ENCODE measurements at places on chromosomes 16 and 17. TPM values are rescaled to one million over a fixed set of nuclear protein-coding genes. Genes with fewer than 3 reads are reported as not detected.

The UMOD gene
- total RNA-seq: not detected

The YBX2 gene
- total RNA-seq: 0.17 TPM

The B3GNT9 gene
- total RNA-seq: 22.0 TPM

The ZG16 gene
- total RNA-seq: not detected

The CHST5 gene
- 0.21 TPM for total RNA-seq

The HOXB4 gene
- 0.17 TPM for total RNA-seq

All from mammary epithelial cell (primary cell).